ENCODE measurements at places on chromosomes 6 and 20.

DNA sequence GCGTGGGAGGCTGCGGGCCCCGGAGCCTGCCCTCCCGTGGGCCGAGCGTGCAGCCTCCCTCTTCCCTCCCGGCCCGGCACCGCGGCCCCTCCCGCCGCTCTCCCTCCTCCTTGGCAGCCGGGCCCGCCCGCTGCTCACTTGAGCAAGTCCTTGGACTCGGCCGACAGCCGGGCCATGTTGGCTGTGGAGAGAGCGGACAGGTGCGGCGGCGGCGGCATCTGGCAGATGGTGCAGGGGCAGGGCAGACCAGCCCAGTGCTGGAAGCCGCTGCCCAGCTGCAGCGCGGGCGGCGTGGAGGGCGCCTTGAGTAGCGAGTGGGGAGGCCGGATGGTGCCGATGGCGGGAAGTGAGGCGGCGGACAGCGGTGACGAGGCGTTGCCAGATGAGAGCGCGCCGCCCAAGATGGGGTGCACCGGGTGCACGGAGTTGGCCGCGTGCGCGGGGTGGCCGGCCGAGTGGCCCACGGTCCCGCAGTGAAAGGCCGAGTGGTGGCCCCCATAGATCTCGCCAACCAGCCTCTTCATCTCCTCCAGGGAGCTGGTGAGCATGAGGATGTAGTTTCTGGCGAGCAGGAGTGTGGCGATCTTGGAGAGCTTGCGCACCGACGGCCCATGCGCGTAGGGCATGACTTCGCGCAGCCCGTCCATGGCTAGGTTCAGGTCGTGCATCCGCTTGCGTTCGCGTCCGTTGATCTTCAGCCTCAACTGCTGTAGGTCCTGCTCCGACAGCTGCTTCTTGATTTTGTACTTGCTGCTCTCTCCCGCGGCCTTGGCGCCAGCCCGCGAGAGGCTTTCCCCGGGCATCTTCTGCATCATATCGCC is 766 bp downstream of the OLIG3 start:
- DNase-seq: no peak

GRCh38 chr20:8043687-8044282 is 24.2 kb upstream of the TMX4 start:
- DNase-seq: peak; percentile 84

- no peak for DNase-seq
Observed at GRCh38 chr20:23084845-23085365, 1.2 kb downstream of the CD93 start.

GRCh38 chr6:79670789-79671188 is 39.7 kb downstream of the SH3BGRL2 start:
- no peak for DNase-seq

GRCh38 chr6:24273096-24273870 is 84.6 kb downstream of the DCDC2 start:
- no peak for DNase-seq

DNA sequence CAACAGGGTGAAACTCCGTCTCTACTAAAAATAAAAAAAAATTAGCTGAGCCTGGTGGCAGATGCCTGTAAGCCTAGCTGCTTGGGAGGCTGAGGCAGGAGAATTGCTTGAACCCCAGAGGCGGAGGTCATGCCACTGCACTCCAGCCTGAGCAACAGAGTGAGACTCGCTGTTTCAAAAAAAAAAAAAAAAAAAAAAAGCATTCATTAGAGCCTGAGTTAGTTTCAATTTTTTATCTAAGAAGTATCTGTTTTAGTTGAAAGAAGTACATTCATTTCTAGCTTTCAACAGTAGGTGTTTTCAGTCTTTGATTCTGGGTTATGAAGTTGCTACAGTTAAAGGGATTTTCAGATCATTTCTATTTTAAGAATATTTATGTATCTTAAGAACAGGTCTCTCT is 42.2 kb downstream of the ZNF292 start:
- no peak for DNase-seq

DNA sequence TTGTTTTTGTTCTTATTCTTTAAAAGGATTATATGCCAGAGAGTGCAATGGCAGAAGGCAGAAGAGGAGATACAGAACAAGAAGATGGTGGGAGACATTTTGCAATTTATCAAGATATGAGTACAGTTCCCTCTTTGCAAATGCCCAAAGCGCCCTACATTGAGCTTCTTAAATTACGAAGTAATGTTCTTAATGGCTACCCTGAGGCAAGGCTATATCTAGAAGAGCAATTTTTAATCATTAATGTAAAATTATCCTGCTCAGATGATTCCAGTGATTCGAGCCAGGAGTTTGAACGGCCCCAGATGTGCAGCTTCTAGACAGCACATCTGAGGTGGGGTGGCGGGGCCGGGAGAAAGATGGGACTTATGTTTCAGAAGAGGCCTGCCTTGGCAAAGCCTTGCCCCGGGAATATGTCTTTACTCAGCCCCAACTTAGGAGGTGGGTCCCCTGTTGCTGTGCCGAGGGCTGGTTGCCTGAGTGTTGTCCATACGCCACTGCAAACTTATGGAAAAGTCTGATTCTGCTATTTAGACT is 84.9 kb upstream of the MLN start:
- no peak for DNase-seq

DNA sequence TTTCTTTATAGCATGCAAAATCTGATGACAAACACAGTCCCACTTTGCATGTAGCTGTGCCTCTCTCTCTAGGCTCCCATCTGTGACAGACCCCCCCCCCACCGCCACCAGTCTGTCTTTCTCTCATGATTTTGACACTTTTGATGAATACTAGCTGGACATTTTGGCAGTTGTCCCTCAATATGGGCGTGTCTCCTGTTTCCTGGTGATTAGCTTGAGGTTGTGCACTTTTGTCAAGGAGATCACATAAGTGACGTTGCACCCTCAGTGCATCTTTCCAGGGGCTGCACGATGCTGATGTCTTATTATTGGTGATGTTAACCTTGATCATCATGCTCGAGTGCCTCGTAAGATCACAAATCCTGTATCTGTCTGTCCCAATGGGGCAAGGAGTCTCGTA is 155.1 kb downstream of the EYA2 start:
- DNase-seq: no peak

- peak; percentile 93 for DNase-seq
Observed at GRCh38 chr6:139028658-139029469, at the start of gene ABRACL. Gene ABRACL, plus strand, starts transcription at chr6:139028745. Its CDS starts 5,416 bp downstream, at chr6:139034161.

GRCh38 chr6:133393891-133394290 is 152.7 kb downstream of the EYA4 start:
- no peak for DNase-seq

- DNase-seq: no peak
Observed at GRCh38 chr6:111572216-111572706, 33.4 kb downstream of the TRAF3IP2 start.

DNA sequence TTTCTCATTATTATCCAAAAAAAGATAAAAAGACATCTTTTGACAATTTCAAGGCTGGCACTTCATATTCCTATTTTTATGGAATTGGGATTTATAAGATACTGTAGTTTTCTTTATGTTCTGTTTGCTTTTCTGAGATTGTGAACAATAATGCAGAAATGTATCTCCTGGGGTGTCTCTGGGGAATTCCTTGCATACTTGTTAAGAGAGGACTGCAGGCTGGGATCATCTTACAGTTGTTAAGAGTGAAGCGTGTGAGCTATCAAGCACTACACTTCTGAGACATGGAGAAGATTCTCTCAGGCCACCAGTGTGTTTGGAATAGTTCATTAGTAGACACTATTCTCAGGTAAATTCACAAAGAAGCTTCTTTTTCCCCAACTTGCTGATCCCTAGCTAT is 963.3 kb upstream of the GJE1 start:
- DNase-seq: no peak

GRCh38 chr6:17691925-17692538 is 14.7 kb downstream of the NUP153 start:
- DNase-seq: no peak

- no peak for DNase-seq
Observed at GRCh38 chr20:45832619-45833018, 980 bp upstream of the SNX21 start.

DNA sequence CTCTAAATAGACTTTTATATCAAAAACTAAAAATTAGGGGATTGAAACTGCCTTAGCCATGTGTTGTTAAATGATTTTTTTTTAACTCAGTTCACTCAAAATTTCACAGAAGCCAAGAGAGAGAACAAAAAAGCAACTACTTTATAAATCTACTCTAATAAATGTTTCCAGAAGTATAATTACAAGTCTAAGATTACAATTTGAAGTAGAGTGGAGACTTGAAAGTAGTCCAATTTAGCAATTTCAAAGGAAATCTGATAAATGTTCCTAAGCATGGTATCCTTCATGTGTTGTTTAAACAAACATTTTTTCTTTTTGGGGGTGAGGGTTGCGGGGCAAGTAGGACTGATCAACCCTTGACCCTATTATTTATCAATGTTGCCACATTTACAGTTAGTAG is 72.6 kb downstream of the PHIP start:
- no peak for DNase-seq

GRCh38 chr6:123940551-123940950 is 136.9 kb downstream of the NKAIN2 start:
- no peak for DNase-seq

DNA sequence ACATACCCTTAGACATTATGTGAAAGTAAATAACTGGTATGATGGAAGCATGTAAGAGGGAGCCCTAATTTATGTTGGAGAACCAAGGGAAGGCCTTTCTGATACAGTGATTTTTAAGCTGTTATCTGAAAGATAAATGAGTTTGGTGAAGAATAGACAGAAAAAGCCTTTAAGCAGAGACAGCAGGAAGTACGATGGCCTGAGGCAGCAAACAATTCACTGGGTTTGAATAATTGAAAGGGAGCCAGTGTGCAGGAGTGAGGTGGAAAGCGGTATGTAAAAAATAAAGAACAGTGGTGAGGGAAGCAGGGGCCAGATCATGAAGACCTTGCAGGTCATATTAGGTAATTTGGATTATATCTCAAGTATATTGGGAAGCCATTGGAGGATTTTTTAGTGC is 4.1 kb upstream of the RAB23 start:
- no peak for DNase-seq

GRCh38 chr6:82767447-82767846 is 298.2 kb downstream of the UBE3D start:
- DNase-seq: no peak

DNA sequence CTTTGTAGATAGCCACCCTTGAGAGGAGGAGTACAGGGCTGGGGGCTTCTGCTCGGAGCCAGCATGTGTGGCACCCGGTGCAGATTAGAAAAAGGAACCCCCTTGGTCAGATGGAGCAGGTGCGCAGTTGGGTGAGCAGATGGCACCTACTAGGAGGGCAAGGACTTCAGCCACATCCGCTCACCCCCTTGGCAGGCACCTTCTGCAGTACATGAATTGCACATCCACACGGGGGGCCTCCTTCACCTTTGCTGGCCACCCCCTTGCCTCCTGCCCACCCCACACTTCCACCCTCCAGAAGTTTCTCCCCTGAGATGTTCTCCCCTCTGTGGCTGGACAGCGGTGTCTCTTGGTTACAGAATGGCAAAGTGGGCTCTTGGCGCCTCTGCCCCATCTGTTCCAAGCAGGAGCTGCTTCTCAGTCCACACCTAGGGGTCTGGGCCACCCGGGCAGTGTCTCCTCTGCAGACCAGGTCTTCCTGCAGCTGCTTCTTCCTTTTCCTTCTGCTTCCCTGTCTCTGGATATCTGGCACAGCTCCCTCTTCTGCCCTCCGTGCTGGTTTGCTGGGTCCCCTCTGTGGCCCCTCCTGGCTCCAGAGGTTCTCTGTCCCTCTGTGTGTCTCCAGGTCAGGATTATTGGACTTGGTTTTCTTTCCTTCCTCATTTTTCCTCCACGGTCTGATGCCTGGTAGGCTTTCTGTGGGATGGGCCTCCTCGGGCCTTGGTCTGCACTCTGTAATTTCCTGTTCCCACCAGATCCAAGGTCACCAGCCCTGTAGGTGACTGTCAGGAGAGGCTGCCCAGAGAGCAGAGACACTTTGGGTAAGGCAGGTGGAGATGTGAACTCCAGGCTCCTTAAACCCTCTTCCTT is 4.1 kb downstream of the MDFI start:
- no peak for DNase-seq

- peak; percentile 77 for DNase-seq
Observed at GRCh38 chr6:136921936-136922684, at the start of gene SLC35D3. Gene SLC35D3, plus strand, starts transcription at chr6:136922301. Its CDS starts 128 bp downstream, at chr6:136922429.

DNA sequence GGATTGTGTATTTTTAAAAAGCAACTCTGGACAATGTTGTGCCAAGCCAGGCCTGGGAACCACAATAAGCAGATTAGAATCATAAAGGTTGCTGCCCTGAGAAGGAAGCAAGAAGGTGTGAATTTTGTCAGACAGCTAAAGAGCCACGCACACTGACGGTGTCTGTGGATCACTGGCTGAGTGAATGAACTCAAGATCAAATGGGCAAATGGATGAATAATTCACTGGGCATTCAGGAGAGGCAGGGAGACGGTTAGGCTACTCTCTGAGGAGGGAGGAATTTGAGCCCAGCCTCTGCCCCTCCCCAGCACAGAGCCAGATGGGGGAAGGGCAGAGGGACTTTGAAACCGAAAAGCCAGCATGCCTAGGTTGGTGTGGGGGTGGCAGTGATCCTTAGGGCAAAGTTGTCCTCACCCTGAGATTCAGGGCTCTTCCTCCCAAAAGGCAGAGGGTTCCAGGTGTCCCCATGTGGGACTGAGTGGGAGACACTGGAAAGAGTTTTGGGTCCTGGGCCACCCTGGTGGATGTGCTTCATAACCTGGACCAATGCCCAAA is 19.5 kb upstream of the SLC22A7 start:
- DNase-seq: no peak

DNA sequence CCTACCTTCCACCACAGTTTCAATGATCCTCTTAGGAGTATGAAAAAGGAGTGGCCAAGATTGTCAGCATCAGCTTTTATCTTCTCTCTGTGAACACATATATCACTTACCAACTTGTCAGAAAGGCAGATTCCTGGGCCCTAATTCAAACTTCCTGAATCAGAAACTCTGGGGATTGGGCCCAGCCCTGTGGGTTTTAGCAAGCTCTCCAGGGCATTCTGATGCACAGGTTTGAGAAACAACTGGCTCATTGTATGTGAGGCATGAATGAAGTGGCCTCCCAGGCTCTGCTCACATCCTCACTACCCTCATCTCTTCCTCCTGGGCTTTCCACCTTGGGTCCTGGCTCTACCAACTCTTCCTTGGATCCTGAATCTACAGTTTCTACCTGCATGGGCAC is 13.2 kb upstream of the THBD start:
- no peak for DNase-seq

- no peak for DNase-seq
Observed at GRCh38 chr6:63716169-63716568, 80.6 kb downstream of the PHF3 start.

- no peak for DNase-seq
Observed at GRCh38 chr6:105800871-105801270, 285.3 kb upstream of the PRDM1 start.

- DNase-seq: no peak
Observed at GRCh38 chr6:33392595-33392948, 949 bp downstream of the KIFC1 start.
